Posterior vena cava (tissue), 2 donors: ENCODE measurements at places on chromosomes 4 and X. TPM values are rescaled to one million over a fixed set of nuclear protein-coding genes. Genes with fewer than 3 reads are reported as not detected.
A peak's percentile ranks its signal among the peaks of the same experiment; 100 is the strongest.

Gene KCND1
- total RNA-seq = 6.3 TPM

Gene SFRP2
- total RNA-seq = 313 TPM

Gene AMOT
- total RNA-seq = 12.9 TPM

Gene PRDM8
- total RNA-seq = 4.8 TPM

Gene SLC10A4
- total RNA-seq = not detected

Gene PABPC1L2B
- not detected for total RNA-seq

- DNase-seq = no peak
Observed at GRCh38 chr4:74426101-74426500, 18.8 kb upstream of the AREG start.

GRCh38 chr4:187103351-187103750 lies 379.7 kb upstream of the FAT1 start:
- no peak for DNase-seq

GRCh38 chr4:3346146-3346545 lies 53.3 kb downstream of the RGS12 start:
- no peak for DNase-seq

GRCh38 chr4:69907151-69907550 lies 23.7 kb upstream of the CSN1S1 start:
- DNase-seq = no peak

GRCh38 chr4:76690011-76690905 lies 207.7 kb downstream of the SOWAHB start:
- DNase-seq = no peak

- peak; percentile 88 for DNase-seq
Observed at GRCh38 chrX:12975991-12976558, 1.2 kb downstream of the TMSB4X start.

- no peak for DNase-seq
Observed at GRCh38 chrX:85980286-85980685, 67.1 kb downstream of the CHM start.

DNA sequence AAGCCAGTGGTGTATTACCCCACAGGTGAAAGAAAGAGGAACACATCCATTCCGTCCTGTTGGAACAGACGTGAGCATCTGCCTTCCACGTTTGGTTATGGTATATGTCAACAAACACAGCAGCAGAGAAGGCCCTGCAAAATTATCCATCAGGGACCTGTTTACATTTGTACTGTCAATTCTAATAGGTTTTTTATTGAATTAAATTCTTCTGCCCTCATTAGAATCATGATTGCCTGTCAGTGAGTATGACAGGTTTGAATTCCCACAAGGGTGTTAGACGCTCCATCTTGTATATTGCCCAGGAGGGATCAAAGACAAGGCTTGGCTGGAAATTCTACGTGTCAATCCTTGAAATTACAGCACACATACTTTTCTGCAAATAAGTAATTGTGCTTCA lies 339.9 kb upstream of the NOCT start:
- no peak for DNase-seq

DNA sequence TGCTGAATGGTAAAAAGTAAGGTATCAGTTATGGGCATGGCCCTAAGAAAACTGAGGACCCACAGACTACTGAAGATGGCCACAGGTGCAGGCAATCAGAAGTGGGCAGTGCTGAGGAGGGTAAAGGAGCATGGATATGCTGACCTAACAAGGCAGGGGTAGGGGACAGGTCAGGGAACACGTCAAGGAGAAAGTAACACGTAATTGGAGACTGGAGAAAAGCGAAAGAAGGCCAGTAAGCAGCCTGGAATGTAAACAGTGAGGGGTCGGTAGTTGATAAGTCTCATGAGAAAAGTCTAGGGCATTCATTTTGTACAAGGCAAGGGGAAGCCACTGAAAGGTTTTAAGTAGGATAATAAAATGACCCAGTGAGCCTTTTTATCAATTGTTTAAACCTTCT lies 153.3 kb downstream of the PRDM5 start:
- no peak for DNase-seq

DNA sequence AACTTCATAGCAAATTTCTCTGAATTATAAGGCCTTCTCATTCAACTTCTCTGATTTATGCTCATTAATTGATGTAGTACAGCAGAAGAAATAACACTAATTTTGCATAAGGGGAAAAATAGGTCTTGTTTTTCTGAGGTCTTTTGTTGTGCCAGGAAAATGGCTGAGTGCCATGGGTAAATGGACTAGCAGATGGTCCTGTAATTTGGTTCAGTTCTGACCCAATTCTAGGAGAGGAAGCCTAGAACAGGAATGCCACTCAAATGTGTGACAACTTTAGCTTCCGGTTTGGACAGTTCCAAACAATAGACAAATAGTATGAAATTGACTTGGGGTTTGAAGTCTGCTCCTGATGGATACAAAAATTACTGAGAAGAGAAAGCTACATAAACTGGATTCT lies 6.2 kb downstream of the RAB9B start:
- DNase-seq = no peak

GRCh38 chr4:121237069-121237399 lies 72.9 kb upstream of the TNIP3 start:
- DNase-seq = no peak
